ENCODE measurements at places on chromosomes 13 and 19. TPM values are rescaled to one million over a fixed set of nuclear protein-coding genes. Genes with fewer than 3 reads are reported as not detected.

Gene IGSF23
- total RNA-seq = not detected

Gene GDF15
- total RNA-seq = 51.2 TPM

DNA sequence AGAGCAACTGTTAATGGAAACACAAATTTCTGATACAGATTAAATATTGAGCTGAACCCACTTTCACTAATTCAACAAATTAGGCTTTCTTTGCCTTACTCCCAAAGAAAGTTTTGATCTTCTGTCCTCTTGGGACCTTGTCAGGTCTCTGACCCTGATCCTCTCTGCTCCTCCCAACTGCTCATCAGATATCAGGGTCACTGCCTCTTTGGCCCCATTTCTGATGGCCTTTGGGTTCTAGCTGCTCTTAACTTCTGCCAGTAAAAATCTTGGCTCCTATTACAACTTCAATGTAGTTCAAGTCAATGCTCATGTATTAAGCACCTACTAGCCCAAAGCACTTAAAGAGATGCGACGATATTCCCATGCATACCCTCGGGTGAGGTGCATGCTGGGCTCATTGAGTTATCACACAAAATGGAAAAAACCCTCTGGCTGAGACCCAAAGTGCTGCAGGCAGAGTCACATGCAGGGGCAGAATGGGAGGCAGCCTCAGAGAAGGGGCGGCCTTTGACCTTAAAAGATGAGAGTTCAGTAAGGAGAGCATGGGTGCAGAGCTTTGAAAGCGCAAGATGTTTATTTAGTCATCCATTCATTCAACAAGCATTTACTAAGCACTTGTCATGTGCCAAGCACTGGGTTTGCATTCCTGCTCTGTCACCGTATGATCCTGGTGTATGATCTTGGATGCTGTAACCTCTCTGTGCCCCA lies 183.4 kb downstream of the USP12 start:
- no peak for DNase-seq

DNA sequence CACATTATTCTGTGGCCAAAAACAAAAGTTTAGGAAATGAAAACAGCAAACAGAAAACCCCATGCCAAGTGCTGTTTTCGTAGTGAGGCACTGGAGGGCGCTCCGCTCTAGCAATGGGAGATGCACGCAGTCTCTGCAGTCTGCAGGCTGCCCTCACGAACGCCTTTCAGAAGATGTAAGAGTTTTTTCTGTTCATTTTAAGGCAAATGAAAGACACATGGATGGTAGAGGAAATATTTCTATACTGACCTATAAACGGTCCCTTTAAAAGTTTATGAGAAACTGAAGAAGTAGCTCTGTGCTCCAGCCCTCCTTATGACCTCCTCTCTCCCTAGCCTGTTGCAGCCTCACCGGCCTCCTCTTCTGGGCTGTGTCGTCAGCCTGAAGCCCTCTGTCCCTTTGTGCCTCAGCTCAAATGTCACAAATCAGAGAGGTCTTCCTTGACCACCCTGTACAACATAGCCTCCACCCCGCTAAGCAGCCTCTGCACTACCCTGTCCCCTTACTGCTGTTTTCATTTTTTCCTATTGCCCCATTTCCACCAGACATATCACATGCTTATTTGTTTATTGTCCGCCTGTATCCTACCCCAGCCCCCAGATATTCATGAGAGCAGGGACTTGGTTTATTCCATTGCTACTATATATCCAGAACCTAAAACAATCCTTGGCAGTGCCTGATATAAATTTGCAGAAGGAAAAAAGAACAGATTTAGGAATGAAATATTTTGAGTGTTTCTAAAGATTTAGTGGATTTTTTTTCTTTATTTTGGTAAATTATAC lies 116.4 kb downstream of the TM9SF2 start:
- DNase-seq = no peak

Gene FAM174C
- total RNA-seq = 35.3 TPM

DNA sequence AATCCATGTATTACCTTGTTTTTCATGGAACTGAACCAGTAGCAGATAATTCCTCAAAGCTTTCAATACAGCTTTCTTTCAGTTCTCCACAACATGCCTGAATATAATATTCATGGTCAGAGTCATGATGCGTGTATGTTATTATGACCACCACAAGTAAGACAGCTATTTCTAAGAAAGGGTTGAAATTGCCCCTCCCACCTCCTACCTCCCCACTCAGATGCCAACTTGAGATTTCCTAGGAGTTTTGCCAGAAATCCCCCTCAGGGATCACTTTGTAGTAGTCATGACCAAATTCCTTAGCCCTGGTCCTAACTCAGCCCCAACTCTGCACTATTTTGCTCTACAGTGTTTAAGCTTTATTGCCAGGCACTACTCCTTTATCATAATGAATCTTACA lies 69.9 kb upstream of the RAP2A start:
- DNase-seq = no peak

Gene REEP6
- 9.6 TPM for total RNA-seq

Gene DENND1C
- total RNA-seq = 8.2 TPM

GRCh38 chr19:21593934-21594820 lies 88.8 kb downstream of the ZNF429 start:
- no peak for DNase-seq

DNA sequence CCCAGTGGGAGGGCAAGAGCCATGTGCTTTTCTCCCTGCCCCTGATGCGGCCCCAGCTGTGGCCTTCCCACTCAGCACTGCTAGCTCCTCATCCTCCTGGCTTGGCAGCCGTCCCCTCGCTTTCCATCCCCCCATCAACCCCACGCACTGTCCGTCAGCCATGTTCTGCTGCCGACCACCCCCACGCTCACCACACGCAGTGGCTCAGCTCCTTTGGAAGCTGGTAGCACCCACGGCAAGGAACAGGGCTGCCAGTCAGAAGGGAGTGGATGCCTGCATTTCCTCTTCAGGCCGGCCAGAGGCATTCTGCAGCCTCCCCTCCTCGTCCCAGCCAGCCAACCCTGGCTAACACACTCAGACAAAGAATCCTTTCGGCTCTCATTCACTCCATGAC lies 6.3 kb downstream of the CALM3 start:
- no peak for DNase-seq

GRCh38 chr13:52947921-52948373 lies 80.7 kb upstream of the OLFM4 start:
- DNase-seq = peak; percentile 11

GRCh38 chr13:21297447-21297846 lies 121.0 kb downstream of the MRPL57 start:
- DNase-seq = no peak

- DNase-seq = peak; percentile 99
Measured at GRCh38 chr19:633068-633785, at the start of gene POLRMT. Gene POLRMT (minus strand): TSS chr19:633537. CDS start chr19:633512, 25 bp downstream.

GRCh38 chr19:46860846-46861690 lies at the start of gene ARHGAP35:
Gene ARHGAP35 (plus strand): TSS chr19:46860997. CDS start chr19:46918676, 57,679 bp downstream.
- peak; percentile 42 for DNase-seq

DNA sequence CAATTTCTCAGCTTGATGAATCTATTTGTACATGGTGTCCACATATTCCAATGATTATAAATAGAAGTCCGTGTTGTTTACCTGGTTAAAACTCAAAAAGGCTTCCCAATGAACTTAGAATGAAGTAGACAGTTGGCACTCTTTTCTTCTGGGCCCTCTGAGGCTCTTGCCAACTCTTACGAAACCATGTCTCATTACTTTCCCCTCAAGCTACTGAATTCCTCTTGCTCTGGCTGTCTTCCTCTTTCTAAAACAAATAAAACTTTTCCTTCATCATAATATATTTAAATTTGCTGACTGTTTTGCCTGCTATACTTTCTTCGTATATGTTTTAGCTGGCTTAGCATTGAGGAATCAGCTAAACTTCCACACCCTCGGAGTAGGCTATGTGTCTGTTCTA lies 139.7 kb downstream of the SLITRK6 start:
- no peak for DNase-seq

DNA sequence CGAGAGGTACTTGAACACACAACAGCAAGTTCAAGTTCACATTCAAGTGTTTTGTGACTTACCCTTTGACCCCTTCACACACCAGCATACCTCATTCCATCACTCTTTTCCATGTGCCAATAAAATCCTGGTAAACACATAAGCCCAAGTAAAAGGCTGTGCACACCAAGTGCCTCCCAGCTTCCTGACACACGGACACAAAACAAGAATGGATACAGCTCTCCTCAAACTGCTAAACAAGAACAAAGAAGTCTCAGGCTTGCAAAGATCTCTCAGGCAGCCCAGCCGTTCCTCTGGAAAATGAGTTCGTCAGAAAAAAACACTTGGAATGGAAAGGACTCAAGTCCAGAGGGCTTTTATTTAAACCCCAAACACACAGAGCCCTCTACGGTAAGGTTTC lies 83.7 kb downstream of the NUFIP1 start:
- no peak for DNase-seq

GRCh38 chr19:15874821-15875474 lies 22.9 kb downstream of the CYP4F2 start:
- no peak for DNase-seq

DNA sequence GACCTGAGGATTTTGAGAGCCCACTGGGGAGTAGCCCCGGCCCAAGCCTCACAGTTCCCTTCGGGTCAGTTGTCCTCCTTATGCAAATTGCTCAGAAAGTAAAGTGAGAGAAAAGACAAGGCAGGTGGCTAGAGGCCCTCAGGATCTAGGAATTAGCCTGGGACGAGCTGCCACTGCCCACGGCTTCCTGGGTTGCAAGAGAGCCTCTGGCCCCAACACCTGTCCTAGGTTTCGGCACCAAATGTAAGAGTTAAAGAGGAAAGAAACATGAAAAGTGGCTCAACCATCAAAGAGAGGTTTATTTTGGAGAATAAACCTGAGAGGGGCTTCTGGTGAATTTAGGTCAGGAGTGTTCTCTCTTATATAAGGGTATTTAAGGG lies 25.6 kb downstream of the TMEM255B start:
- DNase-seq = no peak

DNA sequence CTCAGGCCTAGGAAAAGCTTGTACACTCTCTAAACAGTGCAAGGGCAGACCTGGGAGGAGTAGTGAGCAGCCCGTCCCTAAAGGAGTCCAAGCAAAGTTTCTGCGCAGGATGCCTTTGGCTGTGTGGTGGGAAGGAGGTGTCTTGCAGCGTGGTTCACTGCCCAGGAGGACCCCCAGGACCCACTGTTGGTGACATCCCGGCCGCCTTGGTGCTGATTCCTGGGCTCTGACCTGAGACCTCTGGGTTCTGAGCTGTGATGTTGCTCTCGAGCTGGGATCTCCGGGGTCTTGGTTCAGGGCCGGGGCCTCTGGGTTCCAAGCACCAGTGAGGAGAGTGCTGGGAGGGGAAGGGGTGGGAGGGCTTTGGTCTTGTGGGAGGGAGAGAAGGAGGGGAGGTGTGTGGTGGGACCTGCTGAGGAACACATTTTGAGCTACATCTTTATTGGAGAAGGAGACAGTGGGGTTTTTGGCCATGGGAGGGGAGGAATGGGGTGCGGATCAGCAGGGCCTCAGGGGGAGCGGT lies 4.1 kb downstream of the PGLYRP1 start:
- no peak for DNase-seq

- DNase-seq = no peak
Measured at GRCh38 chr13:37539976-37540605, 58.5 kb downstream of the POSTN start.

DNA sequence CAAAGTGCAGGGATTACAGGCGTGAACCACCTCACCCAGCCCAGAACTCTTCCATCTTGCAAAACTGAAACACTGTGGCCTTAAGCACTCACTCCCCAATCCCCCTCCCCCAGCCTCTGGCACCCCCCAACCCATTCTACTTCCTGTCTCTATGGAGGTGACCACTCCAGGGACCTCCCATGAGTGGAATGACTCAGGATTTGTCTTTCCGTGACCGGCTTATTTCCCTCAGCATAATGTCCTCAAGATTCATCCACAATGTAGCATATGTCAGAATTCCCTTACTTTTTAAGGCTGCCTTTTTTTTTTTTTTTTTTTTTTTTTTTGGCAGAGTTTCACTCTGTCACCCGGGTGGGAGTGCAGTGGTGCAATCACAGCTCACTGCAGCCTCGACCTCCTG lies 3.6 kb upstream of the F2RL3 start:
- DNase-seq = no peak

- DNase-seq = no peak
Measured at GRCh38 chr13:109243311-109243951, 543.0 kb downstream of the IRS2 start.

Gene ZNF329
- 12.5 TPM for total RNA-seq

DNA sequence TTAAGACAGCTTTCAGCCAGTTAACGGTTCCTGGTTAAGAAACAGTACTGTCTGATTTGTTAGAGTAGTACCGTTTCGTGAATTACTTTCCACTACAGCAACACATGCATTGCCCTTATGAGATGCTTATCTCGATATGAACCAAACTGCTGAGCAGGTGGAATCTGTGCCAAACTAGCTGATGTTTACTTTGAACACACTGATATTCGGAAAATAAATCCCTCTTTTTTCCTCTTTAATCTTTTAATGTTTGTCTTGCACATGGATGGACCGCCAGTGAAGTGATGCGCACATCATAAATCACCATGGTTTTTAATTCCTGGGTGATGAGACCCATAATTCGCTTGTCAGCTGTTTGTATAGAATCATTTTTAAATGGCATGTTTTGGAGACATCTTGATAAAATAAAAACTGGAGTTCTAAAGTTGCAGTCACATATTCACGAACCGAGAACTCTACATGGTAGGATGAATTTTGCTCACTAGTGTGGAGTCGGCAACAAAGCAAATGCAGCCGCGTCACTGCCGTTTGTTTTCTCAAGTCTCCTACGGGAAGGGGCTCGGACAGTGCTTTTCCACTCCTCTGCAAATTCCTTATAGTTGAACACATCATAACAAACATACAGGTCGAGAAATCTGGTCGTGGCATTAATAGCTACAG lies 1.1 kb downstream of the GJA3 start:
- peak; percentile 79 for DNase-seq

DNA sequence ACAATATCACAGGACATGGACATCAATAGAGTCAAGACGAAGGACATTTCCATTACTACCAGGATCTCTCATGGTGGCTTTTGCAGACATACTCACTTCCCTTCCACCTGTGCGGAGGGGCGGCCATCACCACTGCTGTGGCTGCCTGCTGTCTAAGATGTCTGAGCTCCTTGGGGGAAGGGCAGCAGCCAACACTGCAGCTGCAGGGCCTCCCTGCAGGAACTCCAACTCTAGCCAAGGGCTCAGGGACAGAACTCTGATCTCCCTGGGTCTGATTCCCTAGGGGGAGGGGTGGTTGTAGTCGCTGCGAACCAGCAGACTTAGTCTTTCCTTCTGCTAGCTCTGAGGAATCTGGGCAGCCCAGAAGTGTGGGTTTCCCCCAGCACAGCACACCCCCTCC lies 78.9 kb upstream of the ANKRD10 start:
- no peak for DNase-seq

GRCh38 chr19:41233748-41234240 lies 14.8 kb downstream of the AXL start:
- no peak for DNase-seq

Gene PALM
- total RNA-seq = 49.4 TPM

- no peak for DNase-seq
Measured at GRCh38 chr13:36530050-36530789, 97.9 kb downstream of the CCNA1 start.
